ENCODE measurements at places on chromosomes 3 and 15. TPM values are rescaled to one million over a fixed set of nuclear protein-coding genes. Genes with fewer than 3 reads are reported as not detected.

DNA sequence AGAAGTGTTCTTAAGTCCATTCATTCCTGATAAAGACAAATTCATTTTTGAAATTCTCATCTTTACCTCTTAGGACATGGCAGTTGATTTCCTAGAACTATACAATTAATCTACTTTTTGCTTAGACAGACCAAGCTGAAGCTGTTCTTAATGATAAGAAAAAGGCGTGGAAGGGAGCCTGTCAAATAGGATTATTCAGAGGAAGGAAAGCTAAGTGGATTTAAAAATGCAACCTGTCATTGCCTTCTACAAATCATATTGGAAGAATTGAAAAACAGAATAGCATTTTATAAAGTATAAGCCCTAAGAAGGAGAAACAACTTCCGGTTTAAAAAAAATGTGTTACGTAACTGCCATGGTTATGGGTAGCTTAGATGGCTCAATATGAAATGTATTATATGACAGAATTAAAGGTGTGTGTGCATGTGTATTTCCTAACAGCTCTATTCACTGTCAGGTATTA lies 81.2 kb upstream of the RAP2B start:
- H3K4me3 ChIP-seq, result no peak overlapping the region
- no peak overlapping the region for H3K27ac ChIP-seq
- no peaks in the 10 kb centered on the region for H3K36me3 ChIP-seq

- no peak overlapping the region for H3K27ac ChIP-seq
- DNase-seq, result no peak
- no peaks in the 10 kb centered on the region for H3K27me3 ChIP-seq
- H3K4me1 ChIP-seq, result no peaks in the 10 kb centered on the region
These were observed 52.5 kb upstream of the AMOTL2 start for GRCh38 chr3:134426660-134427181.

DNA sequence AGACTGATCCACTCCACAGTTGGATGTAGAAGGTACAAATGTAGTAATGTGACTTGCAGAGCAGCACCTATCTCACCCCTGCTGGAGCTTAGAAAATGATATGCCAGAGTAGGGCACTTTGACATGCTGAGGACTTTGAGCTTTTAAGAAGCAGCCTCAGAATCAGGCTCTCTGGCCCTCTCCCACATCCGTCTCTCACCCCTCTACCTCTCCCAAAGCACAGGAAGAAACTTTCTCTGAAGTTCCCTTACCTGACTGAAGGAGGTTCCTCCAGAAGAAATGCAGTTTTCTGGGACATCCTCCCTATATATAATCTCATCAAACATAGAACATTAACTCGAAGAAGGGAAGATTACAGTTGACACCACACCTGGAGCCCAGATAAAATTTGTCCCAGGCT lies 98.4 kb upstream of the PEX5L start:
- no peak overlapping the region for H3K27ac ChIP-seq
- no peaks in the 10 kb centered on the region for H3K4me1 ChIP-seq
- no peak for DNase-seq
- no peaks in the 10 kb centered on the region for H3K27me3 ChIP-seq
- no peak overlapping the region for H3K4me3 ChIP-seq

DNA sequence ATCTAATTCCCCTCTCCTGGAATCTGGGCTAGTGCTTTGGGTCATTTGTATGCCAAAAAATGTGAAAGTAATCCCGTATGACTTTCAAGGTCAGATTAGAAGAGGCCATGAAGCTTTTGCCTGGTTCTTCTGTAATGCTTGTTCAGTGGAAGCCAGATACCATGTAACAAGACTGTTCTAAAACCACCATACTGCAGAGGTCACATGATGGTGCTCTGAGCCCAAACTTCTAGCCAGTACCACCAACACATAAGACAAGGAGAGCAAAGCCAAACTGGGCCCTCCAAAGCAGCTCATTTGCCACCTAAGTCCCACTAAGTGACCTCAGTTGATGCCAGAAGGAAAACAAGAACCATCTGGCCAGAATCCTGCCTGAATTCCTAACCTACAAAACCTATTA lies 64.3 kb upstream of the MELTF start:
- no peaks in the 10 kb centered on the region for H3K27me3 ChIP-seq
- H3K4me1 ChIP-seq, result no peaks in the 10 kb centered on the region
- no peak overlapping the region for H3K27ac ChIP-seq
- peaks cover 4% of the 10 kb centered on the region for H3K36me3 ChIP-seq
- no peak overlapping the region for H3K4me3 ChIP-seq

DNA sequence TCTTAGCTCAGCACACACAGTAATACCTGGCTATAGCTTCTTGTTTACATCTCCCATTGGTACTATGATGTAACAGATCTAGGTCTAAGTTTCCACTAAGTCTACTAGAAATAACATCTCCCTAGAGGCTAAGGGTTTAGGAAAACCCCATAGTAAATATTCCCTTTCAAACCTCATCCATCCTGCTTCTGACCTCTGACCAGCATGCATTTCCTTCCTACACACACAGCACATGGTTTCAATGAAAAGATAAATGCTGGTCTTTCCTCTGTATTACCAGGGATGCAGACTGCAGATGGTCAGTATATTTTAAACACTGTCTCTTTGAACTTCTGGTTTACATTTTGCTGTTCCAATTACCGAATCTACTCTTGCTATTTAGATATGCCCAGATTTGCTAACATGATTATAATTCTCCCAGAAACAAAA lies 96.6 kb downstream of the EFL1 start:
- H3K27ac ChIP-seq, result no peak overlapping the region
- H3K4me1 ChIP-seq, result no peaks in the 10 kb centered on the region
- no peak overlapping the region for H3K4me3 ChIP-seq
- H3K27me3 ChIP-seq, result no peaks in the 10 kb centered on the region

DNA sequence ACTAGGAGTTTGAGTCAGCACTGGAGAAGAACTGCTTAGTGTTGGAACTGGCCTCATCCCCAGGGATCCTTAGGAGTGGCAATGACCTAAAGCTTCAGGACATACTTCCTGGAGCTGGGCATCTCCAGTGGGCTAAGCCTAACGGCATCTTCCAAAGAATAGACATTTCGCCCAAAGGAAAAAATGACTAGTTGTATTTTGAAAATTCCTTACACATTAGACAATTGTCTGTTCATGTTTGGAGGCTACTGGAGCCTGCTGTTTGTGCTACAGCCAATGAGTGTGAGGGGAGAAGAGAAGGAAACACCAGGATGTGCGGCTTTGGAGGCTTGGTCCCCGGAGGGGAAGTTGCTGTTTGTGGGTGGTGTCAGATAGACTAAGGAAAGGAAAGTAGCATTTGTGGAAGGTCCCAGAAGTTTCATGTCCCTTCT lies 77.6 kb downstream of the POLR2M start:
- DNase-seq, result no peak
- peaks cover 15% of the 10 kb centered on the region for H3K4me1 ChIP-seq
- H3K27me3 ChIP-seq, result no peaks in the 10 kb centered on the region
- no peaks in the 10 kb centered on the region for H3K36me3 ChIP-seq

GRCh38 chr3:33658991-33659848 lies 58.8 kb downstream of the CLASP2 start:
- peaks cover 30% of the 10 kb centered on the region for H3K4me1 ChIP-seq
- H3K27me3 ChIP-seq, result no peaks in the 10 kb centered on the region
- peak overlapping the region; percentile 53 for H3K4me3 ChIP-seq
- peak; percentile 69 for DNase-seq
- H3K27ac ChIP-seq, result peak overlapping the region; percentile 78
- H3K36me3 ChIP-seq, result no peaks in the 10 kb centered on the region

DNA sequence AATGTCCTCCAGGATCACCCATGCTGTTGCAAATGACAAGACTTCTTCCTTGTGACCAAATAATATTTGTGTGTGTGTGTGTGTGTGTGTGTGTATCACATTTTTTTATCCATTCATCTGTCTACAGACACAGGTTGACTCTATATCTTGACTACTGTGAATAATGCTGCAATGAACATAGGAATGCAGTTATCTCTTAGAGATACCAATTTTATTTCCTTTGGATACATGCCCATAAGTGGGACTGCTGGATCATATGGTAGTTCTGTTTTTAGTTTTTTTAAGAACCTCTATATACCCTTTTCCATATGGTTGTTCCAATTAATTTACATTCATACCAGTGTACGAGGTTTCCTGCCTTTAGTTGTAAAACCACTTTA lies 41.7 kb downstream of the GPR176 start:
- no peaks in the 10 kb centered on the region for H3K4me1 ChIP-seq
- DNase-seq, result no peak
- no peaks in the 10 kb centered on the region for H3K27me3 ChIP-seq
- H3K4me3 ChIP-seq, result no peak overlapping the region
- no peak overlapping the region for H3K27ac ChIP-seq

DNA sequence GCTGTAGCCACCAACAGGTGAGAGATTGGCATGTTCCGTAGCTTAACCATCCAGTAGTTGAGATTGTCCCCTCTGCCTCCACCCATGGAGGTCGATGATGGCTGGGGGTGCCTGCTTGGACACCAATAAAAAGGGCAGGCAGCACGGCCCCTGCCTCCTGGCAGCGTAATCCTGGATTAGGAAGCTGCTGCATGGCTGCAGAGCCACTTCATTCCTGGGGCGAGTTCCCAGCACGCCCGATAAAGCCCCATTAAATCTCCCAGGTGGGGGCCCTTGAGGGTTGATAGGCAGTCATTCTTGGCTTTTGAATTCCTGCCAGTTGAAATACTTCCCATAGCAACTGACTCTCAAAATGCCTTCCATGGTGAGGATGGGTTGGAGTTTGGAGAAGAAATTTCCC lies 67.8 kb downstream of the PLXNA1 start:
- H3K36me3 ChIP-seq, result no peaks in the 10 kb centered on the region
- no peak for DNase-seq
- no peak overlapping the region for H3K4me3 ChIP-seq
- peaks cover 25% of the 10 kb centered on the region for H3K4me1 ChIP-seq

DNA sequence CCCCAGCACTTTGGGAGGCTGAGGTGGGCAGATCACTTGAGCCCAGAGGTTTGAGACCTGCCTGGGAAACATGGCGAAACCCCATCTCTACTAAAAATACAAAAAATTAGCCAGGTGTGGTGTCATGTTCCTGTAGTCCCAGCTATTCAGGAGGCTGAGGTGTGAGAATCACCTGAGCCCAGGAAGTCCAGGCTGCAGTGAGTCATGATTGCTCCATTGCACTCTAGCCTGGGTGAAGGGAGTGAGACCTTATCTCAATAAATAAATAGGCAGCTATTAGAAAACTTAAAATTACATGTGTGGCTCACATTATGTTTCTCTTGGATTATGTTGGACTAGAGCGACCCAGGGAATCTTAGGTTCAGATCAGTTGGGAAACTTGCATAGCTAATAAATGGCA lies 69.7 kb downstream of the RPLP1 start:
- peak; percentile 11 for DNase-seq
- H3K27me3 ChIP-seq, result peaks cover 3% of the 10 kb centered on the region
- H3K27ac ChIP-seq, result no peak overlapping the region
- H3K36me3 ChIP-seq, result no peaks in the 10 kb centered on the region

GRCh38 chr3:85495602-85496001 lies 536.8 kb downstream of the CADM2 start:
- no peaks in the 10 kb centered on the region for H3K4me1 ChIP-seq
- DNase-seq, result no peak
- no peaks in the 10 kb centered on the region for H3K27me3 ChIP-seq
- no peaks in the 10 kb centered on the region for H3K36me3 ChIP-seq
- H3K4me3 ChIP-seq, result no peak overlapping the region
- H3K27ac ChIP-seq, result no peak overlapping the region

DNA sequence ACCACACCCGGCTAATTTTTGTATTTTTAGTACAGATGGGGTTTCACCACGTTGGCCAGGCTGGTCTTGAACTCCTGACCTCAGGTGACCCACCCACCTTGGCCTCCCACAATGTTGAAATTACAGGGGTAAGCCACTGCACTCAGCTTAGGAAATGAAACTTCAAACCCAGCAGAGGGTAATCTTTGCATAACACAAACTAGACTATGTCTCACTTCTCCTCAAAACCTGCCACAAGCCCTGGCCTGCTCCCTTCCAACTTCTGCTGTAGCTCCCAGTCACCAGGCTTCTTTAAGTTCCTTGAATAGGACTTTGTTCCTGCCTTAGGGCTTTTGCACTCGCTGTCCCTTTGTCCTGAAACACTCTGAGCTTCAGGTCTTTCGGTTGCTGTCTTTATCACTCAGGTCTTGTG lies 39.2 kb upstream of the SEMA4B start:
- H3K4me3 ChIP-seq, result no peak overlapping the region
- peaks cover 65% of the 10 kb centered on the region for H3K4me1 ChIP-seq
- H3K36me3 ChIP-seq, result no peaks in the 10 kb centered on the region
- no peak for DNase-seq
- H3K27me3 ChIP-seq, result no peaks in the 10 kb centered on the region

GRCh38 chr3:143526011-143526545 lies 322.2 kb downstream of the SLC9A9 start:
- H3K36me3 ChIP-seq, result no peaks in the 10 kb centered on the region
- DNase-seq, result no peak
- no peak overlapping the region for H3K27ac ChIP-seq
- H3K4me3 ChIP-seq, result no peak overlapping the region
- peaks cover 24% of the 10 kb centered on the region for H3K4me1 ChIP-seq

DNA sequence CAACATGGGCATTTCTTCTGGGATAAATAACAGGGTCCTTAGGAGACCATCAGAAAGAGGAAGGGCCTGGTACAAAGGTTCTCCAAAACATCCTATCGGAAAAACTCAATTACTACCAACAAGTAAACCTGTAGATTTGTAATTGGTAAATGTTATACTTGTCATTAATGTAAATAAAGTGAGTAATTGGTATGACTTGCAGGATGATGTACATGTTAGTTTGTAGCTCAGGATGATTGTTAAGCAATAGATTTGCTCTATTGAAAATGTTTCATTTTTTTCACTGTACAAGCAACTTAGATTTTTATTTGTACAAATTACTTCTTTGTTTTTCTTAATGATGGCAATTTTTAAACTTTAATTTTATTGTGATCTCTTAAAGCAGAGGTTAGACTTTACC lies 3.8 kb upstream of the SCG5 start:
- H3K4me3 ChIP-seq, result no peak overlapping the region
- peaks cover 5% of the 10 kb centered on the region for H3K27me3 ChIP-seq
- no peak overlapping the region for H3K27ac ChIP-seq

DNA sequence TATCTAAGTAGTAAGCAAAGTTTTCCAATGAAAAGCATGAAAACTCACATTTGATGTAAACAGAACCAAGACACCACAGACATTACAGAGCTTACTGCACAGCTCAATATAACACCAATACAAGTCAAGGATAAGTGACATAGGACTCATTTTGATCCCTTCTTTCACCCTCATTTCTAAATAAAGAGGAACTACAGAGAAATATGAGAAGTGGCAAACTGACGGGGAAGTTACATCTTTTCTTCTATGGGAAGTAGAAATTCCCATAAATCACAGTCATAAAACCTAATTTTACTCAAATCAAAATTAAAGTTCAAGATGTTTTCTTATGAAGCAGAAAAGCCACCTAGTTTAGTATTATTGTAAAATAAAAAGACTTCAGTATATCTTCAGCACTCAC lies 3.8 kb downstream of the ATG3 start:
- no peak overlapping the region for H3K27ac ChIP-seq
- no peaks in the 10 kb centered on the region for H3K36me3 ChIP-seq
- no peak overlapping the region for H3K4me3 ChIP-seq
- no peak for DNase-seq

GRCh38 chr3:195761567-195762248 lies 40.9 kb downstream of the MUC20 start:
- peaks cover 59% of the 10 kb centered on the region for H3K27me3 ChIP-seq
- H3K4me1 ChIP-seq, result no peaks in the 10 kb centered on the region
- H3K36me3 ChIP-seq, result no peaks in the 10 kb centered on the region
- no peak for DNase-seq
- no peak overlapping the region for H3K27ac ChIP-seq
- no peak overlapping the region for H3K4me3 ChIP-seq

The PRR20G gene
- total RNA-seq, result not detected

The ZDHHC23 gene
- 21.2 TPM for total RNA-seq

The STARD5 gene
- total RNA-seq, result 88.2 TPM

The IL17RB gene
- 1.7 TPM for total RNA-seq

The TRPC1 gene
- 3.3 TPM for total RNA-seq

The VIPR1 gene
- total RNA-seq, result 39.8 TPM

The ATP13A4 gene
- 18.7 TPM for total RNA-seq

All from suprapubic skin (tissue), 4 donors.